Spleen (tissue), 13 donors: ENCODE measurements at places on chromosomes 1 and 21. TPM values are rescaled to one million over a fixed set of nuclear protein-coding genes. Genes with fewer than 3 reads are reported as not detected.

The WDR64 gene
- polyA plus RNA-seq = 0.07 TPM

GRCh38 chr21:31922881-31923280, 50.1 kb downstream of the HUNK start:
- no peak overlapping the region for H3K27ac ChIP-seq
- DNase-seq = no peak
- H3K4me3 ChIP-seq = no peak overlapping the region
- H3K4me1 ChIP-seq = no peaks in the 10 kb centered on the region
- no peaks in the 10 kb centered on the region for H3K27me3 ChIP-seq

GRCh38 chr1:224558904-224559303, 57.2 kb upstream of the CNIH3 start:
- H3K27ac ChIP-seq = no peak overlapping the region
- no peaks in the 10 kb centered on the region for H3K27me3 ChIP-seq
- no peaks in the 10 kb centered on the region for H3K4me1 ChIP-seq
- no peaks in the 10 kb centered on the region for H3K36me3 ChIP-seq
- no peak overlapping the region for H3K4me3 ChIP-seq

DNA sequence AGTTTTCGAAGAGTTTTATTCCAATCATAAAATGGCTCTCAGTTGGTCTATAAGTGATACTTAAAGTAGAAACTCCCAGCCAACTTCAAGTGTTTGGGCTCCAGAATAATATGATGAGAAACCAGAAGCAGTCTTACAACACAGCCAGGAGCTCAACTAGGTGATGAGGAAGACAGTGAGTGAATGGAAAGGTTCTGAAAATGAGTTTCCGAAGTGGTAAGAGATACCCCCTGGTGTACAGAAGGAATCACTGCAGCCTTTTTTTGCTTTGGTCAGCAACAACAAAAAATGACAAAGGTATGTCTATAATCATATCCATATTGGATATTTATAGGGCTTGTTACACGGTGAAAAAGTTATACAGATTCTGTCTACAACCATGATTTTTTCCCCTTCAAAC, 16.5 kb downstream of the KRTAP19-1 start:
- H3K4me1 ChIP-seq = no peaks in the 10 kb centered on the region
- H3K27ac ChIP-seq = no peak overlapping the region
- no peak for DNase-seq
- no peaks in the 10 kb centered on the region for H3K36me3 ChIP-seq

The NEGR1 gene
- polyA plus RNA-seq = 0.70 TPM

DNA sequence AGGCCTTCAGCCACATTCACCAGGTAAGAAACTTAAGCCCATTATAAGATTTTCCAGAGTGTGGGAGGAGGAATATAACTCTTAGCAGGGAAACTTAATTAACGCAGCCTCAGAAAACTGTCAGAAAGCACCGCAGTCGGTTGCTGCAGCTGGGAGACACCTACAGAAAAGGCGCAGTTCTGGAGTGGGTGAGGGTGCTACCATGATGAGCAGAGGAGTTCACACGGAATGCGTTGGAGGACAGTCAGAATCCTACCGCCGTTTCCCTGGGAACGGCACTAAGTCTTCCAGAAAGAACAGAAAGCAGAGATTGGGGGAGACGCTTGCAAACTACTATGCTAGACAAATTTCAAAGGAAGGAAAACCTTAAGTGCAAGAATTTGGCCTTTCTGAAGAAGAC, 6.4 kb downstream of the ACTN2 start:
- H3K27ac ChIP-seq = no peak overlapping the region
- no peaks in the 10 kb centered on the region for H3K36me3 ChIP-seq
- H3K4me3 ChIP-seq = no peak overlapping the region
- DNase-seq = no peak

The C1orf87 gene
- polyA plus RNA-seq = not detected

The TNFSF4 gene
- 3.0 TPM for polyA plus RNA-seq

GRCh38 chr1:37813529-37814145, 5.6 kb upstream of the YRDC start:
- peaks cover 22% of the 10 kb centered on the region for H3K4me1 ChIP-seq
- no peak overlapping the region for H3K27ac ChIP-seq
- peaks cover 66% of the 10 kb centered on the region for H3K36me3 ChIP-seq
- H3K27me3 ChIP-seq = no peaks in the 10 kb centered on the region
- DNase-seq = no peak

DNA sequence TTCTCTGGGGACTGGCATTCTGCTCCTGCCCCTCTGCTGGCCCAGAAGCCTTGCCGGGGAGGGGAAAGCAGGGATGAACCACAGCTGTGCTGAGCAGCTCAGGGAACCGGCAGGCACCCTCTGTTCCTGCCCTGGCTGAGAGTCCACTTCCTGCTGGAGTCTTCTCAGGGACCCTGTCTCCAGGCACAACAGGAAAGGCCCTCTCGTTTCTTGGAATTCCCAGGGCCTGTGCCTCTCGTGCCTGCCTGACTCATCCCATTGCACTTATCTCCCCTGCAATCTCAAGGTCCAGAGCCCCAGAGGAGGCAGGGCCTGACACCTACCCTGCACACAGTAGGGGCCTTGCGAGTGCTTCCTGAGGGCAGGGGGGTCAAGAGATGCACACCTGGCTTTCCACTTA, 1.1 kb upstream of the EDN2 start:
- peaks cover 5% of the 10 kb centered on the region for H3K27me3 ChIP-seq
- no peaks in the 10 kb centered on the region for H3K36me3 ChIP-seq
- H3K4me3 ChIP-seq = no peak overlapping the region
- H3K4me1 ChIP-seq = peaks cover 10% of the 10 kb centered on the region
- no peak overlapping the region for H3K27ac ChIP-seq

- H3K27ac ChIP-seq = no peak overlapping the region
- DNase-seq = no peak
- no peaks in the 10 kb centered on the region for H3K4me1 ChIP-seq
- H3K27me3 ChIP-seq = no peaks in the 10 kb centered on the region
- no peaks in the 10 kb centered on the region for H3K36me3 ChIP-seq
Observed at GRCh38 chr1:226898246-226898645, 27.8 kb downstream of the PSEN2 start.

GRCh38 chr1:16050328-16050727, 6.7 kb downstream of the CLCNKB start:
- no peak for DNase-seq
- peaks cover 10% of the 10 kb centered on the region for H3K4me1 ChIP-seq
- peaks cover 9% of the 10 kb centered on the region for H3K27me3 ChIP-seq
- H3K27ac ChIP-seq = no peak overlapping the region
- H3K4me3 ChIP-seq = no peak overlapping the region

The LCE3D gene
- polyA plus RNA-seq = not detected

GRCh38 chr21:42653231-42654061, at the start of gene PDE9A:
PDE9A (plus strand) TSS chr21:42653621; CDS start chr21:42653815, 194 bp downstream.
- H3K36me3 ChIP-seq = no peaks in the 10 kb centered on the region
- H3K4me3 ChIP-seq = peak within 1 kb of the TSS; percentile 43
- DNase-seq = peak; percentile 76
- peaks cover 78% of the 10 kb centered on the region for H3K27me3 ChIP-seq
- peak within 1 kb of the TSS; percentile 35 for H3K27ac ChIP-seq

DNA sequence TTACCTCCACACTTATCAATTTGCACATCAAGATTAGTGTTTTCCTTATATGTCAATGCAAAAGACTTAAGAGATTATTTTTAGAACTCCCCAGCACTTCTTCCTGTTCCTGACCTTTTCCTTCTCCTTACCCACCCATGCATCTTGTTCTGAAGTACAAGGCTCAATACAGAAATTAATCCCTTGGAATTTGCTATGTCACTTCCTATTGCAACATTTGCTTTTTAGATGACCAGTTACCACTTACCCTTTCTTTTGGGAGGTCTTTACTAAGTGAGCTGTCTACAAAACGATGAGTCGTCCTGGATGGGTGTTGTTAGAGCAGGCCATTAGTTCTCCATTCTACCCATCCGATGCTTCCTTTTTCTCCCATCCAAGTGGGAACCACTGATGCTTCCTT, 221.2 kb downstream of the FMN2 start:
- H3K4me1 ChIP-seq = no peaks in the 10 kb centered on the region
- DNase-seq = no peak
- H3K27ac ChIP-seq = no peak overlapping the region
- H3K36me3 ChIP-seq = no peaks in the 10 kb centered on the region

DNA sequence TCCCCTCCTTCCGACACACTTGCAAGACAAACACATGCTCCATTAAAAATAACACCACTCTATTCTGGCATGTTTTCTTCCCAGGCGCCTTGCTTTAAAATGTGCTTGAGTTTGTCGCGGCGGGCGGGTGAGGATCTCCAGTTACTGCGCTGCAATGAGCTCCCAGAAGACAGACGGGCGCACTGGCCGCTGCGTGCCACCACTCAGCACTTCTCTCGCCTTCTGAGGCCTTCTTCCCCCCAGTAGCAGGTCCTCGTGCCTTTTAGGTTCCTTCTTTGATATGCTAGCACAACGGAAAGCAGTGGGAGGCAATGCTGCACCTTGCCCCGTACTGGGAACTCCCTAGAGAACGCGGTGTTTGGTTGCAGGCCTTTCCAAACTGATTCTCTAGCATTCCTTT, 279.5 kb upstream of the NR5A2 start:
- no peaks in the 10 kb centered on the region for H3K36me3 ChIP-seq
- no peaks in the 10 kb centered on the region for H3K4me1 ChIP-seq
- no peak overlapping the region for H3K4me3 ChIP-seq
- no peak overlapping the region for H3K27ac ChIP-seq
- DNase-seq = no peak

DNA sequence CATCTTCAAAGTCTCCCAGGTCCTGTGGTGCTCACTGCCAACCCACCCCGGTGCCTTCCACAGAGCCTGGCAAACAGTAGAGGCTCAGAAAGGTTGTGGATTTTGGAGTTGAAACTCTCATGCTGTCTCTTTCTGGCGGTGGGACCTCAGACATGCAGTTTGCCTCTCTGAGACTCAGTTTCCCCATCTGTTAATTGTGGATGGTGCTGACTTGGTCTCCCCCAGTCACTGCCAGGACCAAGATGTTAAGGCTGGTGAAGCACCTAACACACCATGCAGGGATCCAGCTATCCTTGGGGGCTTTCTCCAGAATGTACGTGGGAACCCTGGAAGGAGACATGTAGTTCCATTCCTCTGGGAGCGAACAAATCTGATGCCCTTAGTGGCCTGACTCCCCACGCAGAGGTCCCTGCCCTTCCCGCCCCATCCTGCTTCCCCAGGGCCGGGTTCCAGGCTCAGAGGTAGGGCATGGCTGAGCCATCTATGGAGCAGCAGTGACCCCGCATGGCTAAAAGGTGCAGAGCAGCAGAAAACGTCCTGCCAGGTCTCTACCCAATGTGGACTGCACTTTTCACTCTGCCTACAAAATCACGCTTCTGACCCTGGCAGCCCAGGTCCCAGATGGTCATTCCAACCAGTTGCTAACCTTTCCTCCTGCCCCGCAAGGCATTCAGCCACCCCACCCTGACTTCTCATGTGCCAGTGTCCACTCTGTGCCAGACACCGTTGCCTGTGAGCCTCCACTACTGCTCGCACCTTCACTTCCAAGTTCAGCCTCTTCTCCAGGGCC, 9.2 kb upstream of the TTC22 start:
- DNase-seq = peak; percentile 86
- no peaks in the 10 kb centered on the region for H3K27me3 ChIP-seq
- peaks cover 5% of the 10 kb centered on the region for H3K4me1 ChIP-seq
- no peaks in the 10 kb centered on the region for H3K36me3 ChIP-seq
- no peak overlapping the region for H3K4me3 ChIP-seq

The CEPT1 gene
- polyA plus RNA-seq = 61.1 TPM

DNA sequence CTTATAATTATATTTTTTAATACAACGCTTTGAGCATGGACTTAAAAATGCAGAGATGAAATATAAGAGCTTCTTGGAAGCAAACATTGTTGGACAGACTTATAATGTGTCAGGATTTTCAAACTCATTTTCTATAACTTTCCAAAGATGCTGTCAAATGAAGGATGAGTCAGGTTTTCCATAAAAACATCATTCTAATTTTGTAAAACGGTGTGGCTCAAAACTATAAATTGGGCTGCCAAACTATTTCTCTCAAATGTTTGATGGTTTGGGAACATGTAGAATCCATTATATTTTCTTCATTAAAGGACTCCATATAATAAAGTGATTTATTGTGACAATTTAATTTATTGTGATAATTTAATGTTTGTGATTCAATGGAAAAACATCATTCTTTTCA, 511.2 kb downstream of the USP25 start:
- H3K36me3 ChIP-seq = no peaks in the 10 kb centered on the region
- no peaks in the 10 kb centered on the region for H3K27me3 ChIP-seq
- no peaks in the 10 kb centered on the region for H3K4me1 ChIP-seq
- H3K27ac ChIP-seq = no peak overlapping the region
- H3K4me3 ChIP-seq = no peak overlapping the region
- no peak for DNase-seq

The PAQR6 gene
- 2.2 TPM for polyA plus RNA-seq

DNA sequence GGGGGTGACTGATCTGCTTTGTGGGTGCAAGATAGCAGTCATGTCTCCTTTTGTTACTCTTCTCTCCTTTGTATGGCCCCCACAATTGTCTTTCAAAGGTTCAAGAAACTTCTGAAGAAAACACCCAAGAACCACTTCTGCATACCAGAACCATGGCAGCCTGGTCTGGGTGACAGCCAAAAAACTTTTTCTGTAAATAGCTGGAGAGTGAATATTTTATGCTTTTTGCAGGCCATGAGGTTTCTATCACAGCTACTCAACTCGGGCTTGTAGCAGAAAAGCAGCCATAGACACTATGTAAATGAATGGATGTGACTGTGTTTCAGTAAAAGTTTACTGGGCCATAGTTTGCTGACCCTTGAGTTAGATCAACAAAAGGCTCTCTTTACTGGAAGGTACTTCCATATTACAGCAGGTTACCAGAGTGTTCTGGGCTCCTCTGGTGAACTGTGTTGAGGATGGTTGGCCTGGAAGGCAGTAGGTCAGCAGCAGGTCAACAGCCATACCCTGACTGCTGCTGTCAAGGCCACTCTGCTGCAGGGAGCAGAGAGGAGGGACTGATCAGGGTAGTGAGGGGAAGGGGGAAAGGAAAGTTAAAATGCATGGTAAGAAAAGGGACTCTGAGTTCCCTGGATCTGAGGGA, 116.4 kb downstream of the GDAP2 start:
- H3K27me3 ChIP-seq = no peaks in the 10 kb centered on the region
- H3K4me1 ChIP-seq = no peaks in the 10 kb centered on the region
- no peak overlapping the region for H3K27ac ChIP-seq
- no peak overlapping the region for H3K4me3 ChIP-seq
- H3K36me3 ChIP-seq = no peaks in the 10 kb centered on the region

- H3K4me3 ChIP-seq = peak overlapping the region; percentile 86
- no peaks in the 10 kb centered on the region for H3K27me3 ChIP-seq
- DNase-seq = no peak
- H3K36me3 ChIP-seq = peaks cover 38% of the 10 kb centered on the region
- peak overlapping the region; percentile 92 for H3K27ac ChIP-seq
Observed at GRCh38 chr1:32221581-32221979, 573 bp downstream of the TMEM234 start.

The ALG14 gene
- polyA plus RNA-seq = 0.78 TPM

GRCh38 chr1:54643736-54644135, 2.1 kb downstream of the MROH7 start:
- no peaks in the 10 kb centered on the region for H3K27me3 ChIP-seq
- H3K36me3 ChIP-seq = no peaks in the 10 kb centered on the region
- no peak for DNase-seq
- no peak overlapping the region for H3K27ac ChIP-seq
